ENCODE measurements at places on chromosomes 3 and 15.

DNA sequence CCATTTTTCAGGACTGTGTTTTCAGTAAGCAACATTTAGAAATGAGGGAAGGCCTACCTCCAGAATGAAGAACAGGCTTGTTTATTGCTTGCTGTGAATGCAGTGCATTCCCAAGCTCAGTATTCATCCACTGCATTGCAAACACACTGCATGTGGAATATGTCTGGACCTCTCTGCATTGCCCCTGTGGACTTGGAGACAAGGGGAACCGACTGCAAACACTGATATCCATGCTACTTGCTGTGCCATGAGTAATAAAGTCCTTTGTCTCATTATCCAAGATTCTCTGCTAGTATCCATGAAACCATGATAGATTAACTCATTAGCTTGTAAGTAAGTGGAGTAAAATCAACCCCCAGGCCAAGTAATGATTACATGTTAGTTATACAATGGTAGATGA is 301.2 kb upstream of the NR2E3 start:
- no peak for DNase-seq

DNA sequence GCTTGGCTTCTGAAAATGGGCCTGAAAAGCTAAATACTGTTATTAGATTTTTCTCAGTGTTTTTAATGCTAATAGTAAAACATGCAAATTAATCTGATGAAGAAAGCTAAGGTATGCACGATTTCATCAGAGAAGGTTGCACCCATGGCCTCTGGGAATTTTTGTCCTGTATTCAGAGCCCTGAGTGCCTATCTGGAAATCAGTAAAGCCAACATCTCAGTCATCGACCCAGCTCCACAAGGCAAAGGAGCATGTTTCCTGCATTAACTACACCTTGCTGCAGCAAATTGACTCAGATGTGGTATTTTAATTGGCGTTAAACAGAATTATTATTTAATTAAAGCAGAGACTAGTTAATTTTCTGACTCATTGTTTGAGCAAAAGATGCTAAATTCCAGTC is 49.0 kb upstream of the TP63 start:
- no peak for DNase-seq

DNA sequence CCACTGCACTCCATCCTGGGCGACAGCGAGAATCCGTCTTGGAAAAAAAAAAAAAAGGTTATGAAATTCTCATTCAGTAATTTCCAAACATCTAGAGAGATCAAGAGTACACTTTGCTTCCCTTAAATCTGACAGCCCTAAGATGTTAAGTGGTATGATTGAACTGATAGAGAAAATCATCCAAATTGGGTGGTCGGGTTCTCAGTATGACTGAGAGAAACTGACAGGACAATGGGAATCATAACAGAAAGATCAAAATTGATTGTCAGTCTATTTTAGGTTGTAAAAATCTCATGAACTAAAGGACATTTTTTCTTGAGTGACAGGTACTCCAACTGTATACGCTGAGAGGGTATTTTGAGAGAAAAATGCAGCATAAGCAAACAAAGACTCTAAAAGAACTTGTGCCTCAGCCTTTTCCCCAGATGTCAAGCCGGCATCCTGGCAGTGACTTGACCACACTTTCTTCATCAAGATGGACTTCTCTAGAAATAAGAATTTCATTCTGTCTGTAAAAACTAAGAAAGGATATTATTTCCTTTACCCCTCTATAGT is 65.8 kb downstream of the MYO5A start:
- no peak for DNase-seq

DNA sequence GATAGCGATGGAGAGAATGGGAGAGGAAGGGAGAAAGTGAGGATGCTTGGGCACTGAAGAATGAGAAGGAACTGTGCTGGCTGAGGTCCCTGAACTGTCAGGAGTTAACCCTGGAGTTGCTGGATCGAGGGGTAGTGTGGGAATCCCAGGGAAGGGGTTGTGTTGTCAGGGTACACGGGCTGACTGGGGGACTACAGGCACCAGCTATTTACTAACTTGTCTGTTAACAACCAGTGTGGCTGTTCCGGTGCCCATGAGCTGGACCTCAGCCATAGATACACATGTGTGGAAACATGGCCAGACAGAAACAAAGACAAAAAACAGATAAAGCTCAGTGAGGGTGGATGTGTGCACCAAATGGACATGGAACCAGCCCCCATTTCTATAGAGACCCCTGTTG is 55.1 kb downstream of the GASK1A start:
- no peak for DNase-seq

GRCh38 chr3:141049681-141050080 is 1.5 kb upstream of the SPSB4 start:
- no peak for DNase-seq

DNA sequence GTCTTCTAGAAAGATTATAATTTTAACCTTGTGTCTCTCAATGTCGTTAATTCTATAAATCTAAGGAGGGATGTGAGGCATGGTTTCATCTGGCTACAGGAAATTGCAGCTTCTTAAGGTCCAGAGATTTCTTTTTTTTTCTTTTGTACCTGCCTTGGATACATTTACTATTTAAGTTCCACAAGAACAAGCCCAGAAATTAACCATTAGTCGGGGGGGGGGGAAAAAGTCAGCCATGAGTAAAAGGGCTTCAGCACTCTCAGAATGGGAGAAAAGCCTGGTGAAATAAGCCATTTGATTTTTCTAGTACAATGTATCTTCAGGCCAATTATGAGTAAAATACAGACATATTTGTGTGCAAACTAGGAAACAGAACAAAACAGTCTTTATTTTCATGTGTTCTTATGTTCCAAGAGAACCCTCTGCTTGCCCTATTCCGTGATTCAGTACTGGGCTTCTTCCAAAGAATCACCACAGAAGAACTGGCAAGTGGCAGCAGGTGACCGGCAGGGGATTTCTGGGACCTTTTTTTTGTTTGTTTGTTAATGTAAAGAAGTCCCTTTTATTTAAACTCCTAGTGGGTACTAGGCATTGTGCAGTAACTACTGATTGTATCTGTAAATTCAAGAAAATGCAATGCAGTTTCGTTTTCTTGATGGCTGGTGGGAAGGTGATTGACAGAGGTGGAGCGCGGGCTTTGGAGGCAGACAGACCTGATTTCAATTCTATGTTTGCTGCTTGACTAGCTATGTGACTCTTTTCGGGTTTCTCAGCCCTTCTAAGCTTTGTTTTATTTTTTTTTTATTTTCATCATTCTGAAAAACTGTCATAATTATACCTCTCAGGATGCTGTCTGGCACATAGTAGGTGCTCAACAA is 82.5 kb downstream of the PEX5L start:
- no peak for DNase-seq

DNA sequence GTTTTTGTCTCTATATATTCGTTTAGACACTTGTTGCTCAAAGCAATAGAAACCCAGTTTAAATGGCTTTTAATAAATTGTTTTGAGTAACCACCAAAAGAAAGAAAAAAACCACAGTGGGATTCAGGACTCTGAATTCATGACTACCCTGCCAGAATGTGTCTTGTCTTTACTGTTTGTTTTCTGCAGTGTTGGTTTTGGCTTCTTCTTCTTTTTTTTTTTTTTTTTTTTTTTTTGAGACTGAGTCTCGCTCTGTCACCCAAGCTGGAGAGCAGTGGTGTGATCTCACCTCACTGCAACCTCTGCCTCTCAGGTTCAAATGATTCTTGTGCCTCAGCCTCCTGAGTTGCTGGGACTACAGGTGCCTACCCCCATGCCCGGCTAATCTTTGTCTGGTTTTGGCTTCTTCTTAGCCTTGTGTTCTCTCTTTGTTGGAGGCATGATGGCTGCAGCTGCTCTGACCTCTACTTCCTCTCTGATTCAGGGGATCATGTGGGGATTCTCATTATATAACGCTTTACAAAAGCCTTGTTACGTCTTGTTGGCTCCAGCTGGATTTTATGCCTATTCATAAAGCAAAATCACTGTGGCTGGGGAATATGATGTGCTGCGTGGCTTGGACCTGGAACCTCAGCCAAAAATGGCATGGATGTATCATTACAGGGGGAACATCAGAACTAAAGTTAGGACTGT is 54.0 kb downstream of the PLS1 start:
- DNase-seq: no peak

- no peak for DNase-seq
These were observed 54.4 kb downstream of the ULK4 start for GRCh38 chr3:41907330-41908073.

GRCh38 chr15:76234337-76234889 is 76.9 kb downstream of the ETFA start:
- no peak for DNase-seq

GRCh38 chr3:101084404-101084803 is 91.2 kb upstream of the ABI3BP start:
- DNase-seq: no peak

DNA sequence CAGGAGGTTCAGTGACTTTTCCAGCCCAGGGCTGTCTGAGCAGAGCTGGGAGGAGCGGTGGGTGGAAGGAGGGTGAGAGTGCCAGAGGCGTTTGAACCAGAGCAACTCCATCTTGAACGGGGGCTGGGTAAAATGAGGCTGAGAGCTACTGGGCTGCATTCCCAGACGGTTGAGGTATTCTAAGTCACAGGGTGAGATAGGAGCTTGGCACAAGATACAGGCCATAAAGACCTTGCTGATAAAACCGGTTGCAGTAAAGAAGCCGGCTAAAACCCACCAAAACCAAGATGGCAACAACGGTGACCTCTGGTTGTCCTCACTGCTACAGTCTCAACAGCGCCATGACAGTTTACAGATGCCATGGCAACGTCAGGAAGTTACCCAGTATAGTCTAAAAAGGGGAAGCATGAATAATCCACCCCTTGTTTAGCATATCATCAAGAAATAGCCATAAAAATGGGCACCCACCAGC is 60.2 kb downstream of the ABTB1 start:
- no peak for DNase-seq

DNA sequence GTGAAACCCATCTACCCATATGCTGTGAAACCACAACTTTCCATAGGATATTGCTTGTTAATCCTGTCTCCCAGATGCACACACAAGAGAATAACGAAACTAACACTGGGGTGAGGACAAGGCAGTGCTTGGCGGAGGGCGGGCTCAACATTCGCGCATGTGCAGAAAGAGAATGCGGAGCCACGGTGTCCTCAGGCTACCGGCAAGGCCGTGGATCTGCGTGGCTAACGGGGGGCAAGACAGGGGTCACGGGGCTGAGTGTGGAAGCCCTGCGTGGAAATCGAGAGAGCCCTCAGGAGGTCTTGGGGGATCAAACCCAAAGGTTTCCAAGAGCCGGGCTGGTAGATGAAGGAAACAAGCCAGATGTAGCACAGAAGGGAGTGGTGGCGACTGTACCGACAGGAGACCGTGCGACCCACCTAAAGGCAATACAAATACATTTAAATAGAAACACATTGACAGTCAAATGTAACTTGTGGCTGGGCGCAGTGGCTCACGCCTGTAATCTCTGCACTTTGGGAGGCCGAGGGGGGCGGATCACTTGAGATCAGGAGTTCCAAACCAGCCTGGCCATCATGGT is 48.5 kb upstream of the TRA2B start:
- DNase-seq: no peak

DNA sequence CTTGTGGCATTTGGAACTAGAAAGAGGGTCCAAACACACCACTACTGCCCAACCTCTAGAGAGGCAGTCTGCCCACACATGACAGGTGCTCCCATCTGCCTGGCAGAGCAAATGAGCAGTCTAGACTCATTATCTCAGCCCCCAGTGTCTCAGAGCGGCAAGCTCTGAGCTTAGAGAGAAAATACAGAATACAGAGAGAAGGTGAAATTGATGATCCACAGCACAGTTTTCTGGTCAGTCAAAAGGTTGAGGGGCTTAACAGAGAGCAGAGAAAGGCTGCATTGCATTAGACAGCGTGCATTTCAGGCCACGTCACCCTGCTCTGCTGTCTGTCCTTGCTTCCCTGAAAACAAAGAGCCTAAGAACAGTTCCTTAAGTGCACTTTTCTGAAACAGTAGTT is 135.1 kb downstream of the KCNMB2 start:
- DNase-seq: no peak

GRCh38 chr3:41350441-41350840 is 151.1 kb downstream of the CTNNB1 start:
- DNase-seq: no peak

- DNase-seq: no peak
These were observed 22.8 kb downstream of the EFCC1 start for GRCh38 chr3:129023909-129024308.

- DNase-seq: no peak
These were observed 39.7 kb upstream of the SLC2A2 start for GRCh38 chr3:171066206-171066605.
